ENCODE measurements at places on chromosomes 1 and 21.

DNA sequence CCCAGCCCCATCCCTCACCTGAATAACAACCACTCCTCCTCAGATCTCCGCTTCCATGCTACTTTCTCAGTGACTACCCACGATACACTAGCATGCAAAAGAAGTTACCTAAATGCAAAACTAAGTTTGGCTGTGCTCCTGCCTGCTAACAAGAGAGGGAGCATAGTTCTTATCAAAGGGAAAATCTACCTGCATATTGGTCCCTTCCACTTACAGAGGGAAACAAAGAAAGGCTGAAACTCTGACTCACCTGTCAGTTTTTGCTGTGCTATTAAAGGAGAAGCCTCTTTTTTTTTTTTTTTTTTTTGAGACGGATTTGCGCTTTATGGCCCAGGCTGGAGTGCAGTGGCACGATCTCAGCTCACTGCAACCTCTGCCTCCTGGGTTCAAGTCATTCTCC is 43.8 kb upstream of the RAVER2 start:
- no peaks in the 10 kb centered on the region for H3K4me1 ChIP-seq
- H3K27me3 ChIP-seq, result no peaks in the 10 kb centered on the region
- no peak overlapping the region for H3K27ac ChIP-seq
- H3K4me3 ChIP-seq, result no peak overlapping the region
- no peak for DNase-seq

- no peak overlapping the region for H3K4me3 ChIP-seq
- H3K27ac ChIP-seq, result peak overlapping the region; percentile 22
- H3K27me3 ChIP-seq, result no peaks in the 10 kb centered on the region
- DNase-seq, result peak; percentile 68
- peaks cover 51% of the 10 kb centered on the region for H3K4me1 ChIP-seq
- H3K36me3 ChIP-seq, result peaks cover 40% of the 10 kb centered on the region
Observed at GRCh38 chr1:109499661-109500536, 6.0 kb downstream of the CYB561D1 start.

DNA sequence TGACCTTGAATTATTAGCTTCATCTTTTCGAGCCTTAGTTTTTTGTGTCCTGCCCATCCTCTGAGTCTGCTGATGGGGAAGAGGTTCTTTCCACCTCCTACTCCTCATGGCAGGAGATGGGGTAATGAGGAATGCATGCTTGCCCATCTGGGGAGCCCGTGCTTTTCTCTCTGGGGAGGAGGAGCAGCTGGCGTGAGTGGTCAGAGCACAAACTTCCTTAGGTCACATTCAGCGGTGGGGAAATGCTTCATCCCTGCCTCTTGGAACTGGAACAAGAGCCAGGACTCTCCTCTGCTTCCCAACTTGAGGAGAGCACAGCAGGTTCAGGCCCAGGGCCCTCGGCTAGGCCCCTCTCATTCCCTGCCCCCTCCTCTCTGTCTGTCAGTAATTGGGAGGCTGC is 155.0 kb downstream of the PCNX2 start:
- no peak for DNase-seq
- no peaks in the 10 kb centered on the region for H3K27me3 ChIP-seq
- no peaks in the 10 kb centered on the region for H3K36me3 ChIP-seq
- H3K27ac ChIP-seq, result no peak overlapping the region
- no peaks in the 10 kb centered on the region for H3K4me1 ChIP-seq
- H3K4me3 ChIP-seq, result no peak overlapping the region

DNA sequence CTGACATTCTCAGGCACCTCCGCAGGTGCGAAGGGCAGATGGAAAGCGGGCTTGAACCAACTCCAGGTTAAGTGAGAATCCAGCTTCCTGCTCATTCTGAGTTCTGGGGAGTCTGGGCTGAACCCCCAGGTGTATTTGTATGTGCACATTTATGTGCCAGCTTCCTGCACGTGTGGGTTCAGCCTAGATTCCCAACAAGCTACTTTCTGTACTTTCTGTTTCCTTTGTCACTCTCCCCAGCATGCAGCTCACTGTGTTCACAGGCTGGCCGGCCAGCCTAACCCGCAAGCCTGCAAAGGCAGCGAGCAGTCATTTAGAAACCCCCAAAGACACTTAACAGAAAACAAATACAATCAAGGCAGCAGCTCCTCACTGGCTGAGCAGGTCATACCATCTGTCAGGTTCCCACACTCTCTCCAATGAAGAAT is 1.3 kb upstream of the IL19 start:
- H3K27ac ChIP-seq, result no peak overlapping the region
- DNase-seq, result no peak
- H3K27me3 ChIP-seq, result no peaks in the 10 kb centered on the region
- peaks cover 53% of the 10 kb centered on the region for H3K4me1 ChIP-seq

- H3K36me3 ChIP-seq, result no peaks in the 10 kb centered on the region
- no peak overlapping the region for H3K4me3 ChIP-seq
- no peaks in the 10 kb centered on the region for H3K27me3 ChIP-seq
- H3K27ac ChIP-seq, result no peak overlapping the region
Observed at GRCh38 chr1:235295902-235296350, 32.1 kb downstream of the ARID4B start.
